RKO (cell line): ENCODE measurements at places on chromosomes 1 and 21.
A peak's percentile ranks its signal among the peaks of the same experiment; 100 is the strongest.

- DNase-seq, result no peak
Measured at GRCh38 chr1:74399249-74399648, 113.2 kb downstream of the LRRC53 start.

GRCh38 chr1:172561252-172561651 lies 28.3 kb downstream of the SUCO start:
- DNase-seq, result no peak

- no peak for DNase-seq
Measured at GRCh38 chr1:193525917-193526710, 339.7 kb upstream of the B3GALT2 start.

DNA sequence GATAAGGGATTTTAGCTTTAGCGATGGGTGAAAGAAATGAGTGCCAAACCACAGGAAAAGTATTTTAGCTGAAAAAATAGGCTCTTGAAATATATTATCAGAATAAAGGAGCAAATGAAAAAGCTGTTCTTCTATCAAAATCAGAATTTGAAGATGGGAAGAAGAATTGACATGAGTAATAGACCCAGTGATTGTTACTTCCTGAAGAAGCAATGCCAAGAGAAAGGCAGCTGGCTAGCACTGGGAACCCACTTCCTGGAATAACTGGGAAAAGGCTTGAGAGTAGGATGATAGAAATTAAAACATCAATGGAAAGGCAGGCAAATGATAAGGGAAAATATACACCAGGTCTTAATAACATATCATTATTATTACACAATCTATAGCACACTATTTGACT lies 29.9 kb upstream of the LYPLAL1 start:
- peak; percentile 12 for DNase-seq

DNA sequence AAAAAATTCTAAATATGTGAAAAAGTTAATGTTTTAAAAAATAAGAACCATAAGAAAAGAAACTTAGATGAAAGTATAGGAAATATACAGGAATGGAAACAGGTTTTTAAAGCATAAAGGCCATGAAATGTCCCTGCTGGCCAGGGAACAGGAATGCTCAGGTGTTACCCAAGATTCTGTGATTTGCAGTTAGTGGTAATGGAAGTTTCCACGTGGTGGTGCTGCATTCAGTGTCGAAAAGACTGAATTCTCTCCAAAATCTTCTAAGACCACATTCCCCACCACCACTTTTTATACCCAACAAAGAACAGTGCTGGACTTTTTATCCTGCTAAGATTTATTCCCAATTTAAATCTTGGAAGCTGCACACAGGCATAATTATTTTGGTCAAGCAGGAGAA lies 126.2 kb downstream of the PRRX1 start:
- no peak for DNase-seq

DNA sequence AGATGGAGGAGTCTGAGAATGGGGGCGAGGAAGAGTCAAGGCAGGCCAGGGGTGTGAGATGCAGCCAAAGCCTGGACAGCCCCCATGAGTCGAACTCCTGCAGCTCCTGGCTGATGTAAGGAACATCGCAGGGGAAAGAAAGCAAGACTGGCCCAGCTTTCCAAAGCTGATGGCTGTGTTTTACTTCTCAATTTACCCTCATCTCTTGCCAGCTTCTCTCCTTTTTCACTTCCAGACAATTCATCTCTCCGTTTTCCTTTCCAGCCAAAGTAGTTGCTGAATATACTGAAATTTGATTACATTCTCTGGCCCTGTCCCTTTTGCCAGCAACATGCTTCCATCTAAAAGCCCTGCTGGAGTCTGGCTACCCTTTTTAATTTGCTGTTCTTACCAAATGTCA lies 40.0 kb upstream of the UBE2U start:
- no peak for DNase-seq
